ENCODE measurements at places on chromosomes 13 and 19. TPM values are rescaled to one million over a fixed set of nuclear protein-coding genes. Genes with fewer than 3 reads are reported as not detected.
A peak's percentile ranks its signal among the peaks of the same experiment; 100 is the strongest.

- H3K4me3 ChIP-seq: peak within 1 kb of the TSS; percentile 100
- no peaks in the 10 kb centered on the region for H3K27me3 ChIP-seq
- peaks cover 16% of the 10 kb centered on the region for H3K36me3 ChIP-seq
- no peak for DNase-seq
These were observed at the start of gene CALM3 for GRCh38 chr19:46601318-46602224. TSS of gene CALM3 (plus strand) at chr19:46601330. CDS start at chr19:46601435, 105 bp downstream.

DNA sequence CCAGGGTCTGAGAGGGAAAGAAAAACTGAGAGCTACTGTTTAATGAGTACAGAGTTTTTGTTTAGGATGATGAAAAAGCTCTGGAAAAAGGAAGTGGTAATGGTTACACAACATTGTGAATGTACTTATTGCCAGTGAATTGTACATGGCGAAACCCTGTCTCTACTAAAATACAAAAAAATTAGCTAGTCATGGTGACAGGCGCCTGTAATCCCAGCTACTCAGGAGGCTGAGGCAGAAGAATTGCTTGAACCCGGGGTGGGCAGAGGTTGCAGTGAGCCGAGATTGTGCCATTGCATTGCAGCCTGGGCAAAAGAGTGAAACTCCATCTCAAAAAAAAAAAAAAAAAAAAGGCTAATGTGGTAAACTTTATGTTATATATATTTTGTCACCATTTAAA, 96.3 kb downstream of the VWA8 start:
- no peaks in the 10 kb centered on the region for H3K27me3 ChIP-seq
- DNase-seq: no peak
- no peak overlapping the region for H3K27ac ChIP-seq
- no peaks in the 10 kb centered on the region for H3K4me1 ChIP-seq
- H3K4me3 ChIP-seq: no peak overlapping the region

DNA sequence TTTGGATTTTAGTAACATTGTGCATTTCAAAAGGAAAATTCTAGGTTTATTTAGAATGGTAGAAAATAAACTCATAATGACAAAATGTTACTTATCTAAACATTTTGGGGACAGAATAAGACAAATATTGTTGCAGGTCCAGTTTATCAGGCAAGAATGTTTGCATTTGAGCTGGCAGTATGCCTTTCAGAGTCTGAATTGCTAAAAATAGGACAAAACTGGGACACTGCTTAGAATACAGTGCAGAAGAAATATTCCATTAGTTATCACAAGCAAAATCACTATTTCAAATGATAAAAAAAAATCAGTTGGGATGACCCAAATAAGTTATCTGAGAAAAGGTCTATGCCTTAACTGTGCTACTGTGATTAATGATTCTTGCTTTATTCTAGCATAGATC, 870.3 kb upstream of the MIR17HG start:
- no peak overlapping the region for H3K4me3 ChIP-seq
- DNase-seq: no peak
- H3K27ac ChIP-seq: no peak overlapping the region
- H3K27me3 ChIP-seq: no peaks in the 10 kb centered on the region

The VSIG10L gene
- 0.52 TPM for total RNA-seq
